ENCODE measurements at places on chromosomes 16 and 17. TPM values are rescaled to one million over a fixed set of nuclear protein-coding genes. Genes with fewer than 3 reads are reported as not detected.

CUEDC1 gene
- total RNA-seq, result 4.2 TPM

GRCh38 chr17:74051348-74051747, 152.1 kb upstream of the RPL38 start:
- DNase-seq, result no peak

DHX58 gene
- 1.1 TPM for total RNA-seq

DNA sequence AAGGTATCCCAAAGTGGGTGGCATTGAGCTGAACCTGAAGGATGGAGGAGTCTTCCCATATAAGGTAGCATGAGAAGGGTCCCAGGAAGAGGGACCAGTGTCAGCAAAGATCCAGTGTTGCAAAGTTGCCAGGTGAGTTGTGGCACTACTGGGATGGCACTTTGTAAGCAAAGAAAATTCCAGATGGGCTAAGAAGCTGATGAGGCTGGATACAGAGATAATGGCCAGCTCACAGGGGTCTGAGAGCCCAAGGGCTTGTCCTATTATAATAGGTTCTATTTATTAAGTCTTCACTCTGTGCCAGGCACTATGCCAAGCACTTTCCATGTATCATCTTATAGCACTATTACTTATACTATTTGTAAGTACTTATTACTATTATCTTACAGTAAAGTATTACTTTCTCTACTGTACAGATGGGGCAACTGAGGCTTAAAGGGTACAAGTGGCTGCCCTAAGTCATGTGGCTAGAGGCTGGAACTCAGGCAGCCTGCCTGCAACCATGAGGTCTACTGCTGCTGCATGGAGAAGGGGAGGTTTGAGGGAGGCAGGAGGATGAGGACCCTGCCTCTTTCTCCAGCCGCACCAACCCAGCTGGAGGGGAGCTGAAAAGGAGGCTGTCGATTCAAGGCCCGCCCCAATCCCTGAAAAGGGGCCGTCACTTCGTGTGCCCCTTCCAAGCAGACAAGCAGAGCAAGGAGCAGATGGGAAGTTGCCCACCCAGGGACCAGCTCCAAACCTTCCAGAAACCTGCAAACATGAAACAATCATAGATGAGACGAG, 86.5 kb downstream of the C16orf78 start:
- no peak for DNase-seq

SAMD14 gene
- total RNA-seq, result 1.4 TPM

- no peak for DNase-seq
Measured at GRCh38 chr16:66923866-66924265, 1.5 kb downstream of the RRAD start.

TBX4 gene
- total RNA-seq, result not detected

DNA sequence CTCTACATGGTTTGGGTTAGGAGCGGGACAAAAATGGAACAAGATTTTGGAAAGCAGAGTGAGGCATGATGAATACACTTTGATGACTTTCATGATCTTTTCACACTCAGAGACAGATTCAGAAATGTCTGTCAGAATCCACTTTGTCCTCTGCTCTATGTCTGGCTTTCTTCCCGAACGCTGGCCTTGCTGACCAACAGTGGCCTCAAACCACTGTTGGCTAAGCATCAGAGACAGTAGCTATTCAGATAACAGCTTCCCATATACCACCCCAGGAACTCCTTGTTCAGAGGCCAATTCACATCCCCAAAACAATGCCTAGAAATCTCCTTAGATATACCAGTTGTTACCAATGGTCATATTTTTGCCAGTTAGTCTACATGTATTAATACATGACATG, 40.9 kb downstream of the FBXL20 start:
- no peak for DNase-seq

TMEM235 gene
- not detected for total RNA-seq

DNA sequence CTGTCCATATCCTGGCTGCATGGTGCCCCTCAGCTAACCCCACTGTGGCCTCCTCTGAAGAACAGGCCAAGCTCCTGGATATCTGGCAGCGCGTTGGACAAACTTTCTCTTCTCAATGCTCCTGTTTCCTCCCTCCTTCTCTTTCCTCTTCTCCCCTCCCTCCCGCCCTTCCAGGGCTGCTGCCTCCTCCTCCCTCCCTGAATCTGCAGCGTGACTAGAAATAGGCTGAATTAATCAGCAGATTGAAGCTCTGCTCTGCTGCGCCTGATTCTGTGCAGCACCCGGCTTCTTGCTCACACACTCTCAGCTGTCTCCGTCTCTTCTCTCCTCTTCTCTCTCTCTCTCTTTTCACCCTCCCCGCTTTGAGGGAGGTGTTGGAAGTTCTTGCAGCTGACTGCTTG, 19.8 kb downstream of the TMEM94 start:
- DNase-seq, result peak; percentile 39

- peak; percentile 73 for DNase-seq
Measured at GRCh38 chr17:50139950-50140885, 10.3 kb upstream of the SAMD14 start.

- no peak for DNase-seq
Measured at GRCh38 chr17:5686074-5686635, 101.8 kb upstream of the NLRP1 start.
